ENCODE measurements at places on chromosomes 3 and 15. TPM values are rescaled to one million over a fixed set of nuclear protein-coding genes. Genes with fewer than 3 reads are reported as not detected.

Gene FSIP1
- total RNA-seq, result 0.27 TPM

Gene CPLX3
- total RNA-seq, result 0.29 TPM

Gene SAXO2
- total RNA-seq, result 1.9 TPM

Gene RNF7
- 108 TPM for total RNA-seq

Gene HIGD2B
- total RNA-seq, result not detected

Gene GABRR3
- not detected for total RNA-seq

Gene SLC27A2
- 14.0 TPM for total RNA-seq

Gene RTP1
- not detected for total RNA-seq

Gene CPOX
- total RNA-seq, result 16.8 TPM

Gene SH2D7
- total RNA-seq, result not detected

GRCh38 chr3:50515565-50516439 is 12.4 kb upstream of the CACNA2D2 start:
- DNase-seq, result no peak

DNA sequence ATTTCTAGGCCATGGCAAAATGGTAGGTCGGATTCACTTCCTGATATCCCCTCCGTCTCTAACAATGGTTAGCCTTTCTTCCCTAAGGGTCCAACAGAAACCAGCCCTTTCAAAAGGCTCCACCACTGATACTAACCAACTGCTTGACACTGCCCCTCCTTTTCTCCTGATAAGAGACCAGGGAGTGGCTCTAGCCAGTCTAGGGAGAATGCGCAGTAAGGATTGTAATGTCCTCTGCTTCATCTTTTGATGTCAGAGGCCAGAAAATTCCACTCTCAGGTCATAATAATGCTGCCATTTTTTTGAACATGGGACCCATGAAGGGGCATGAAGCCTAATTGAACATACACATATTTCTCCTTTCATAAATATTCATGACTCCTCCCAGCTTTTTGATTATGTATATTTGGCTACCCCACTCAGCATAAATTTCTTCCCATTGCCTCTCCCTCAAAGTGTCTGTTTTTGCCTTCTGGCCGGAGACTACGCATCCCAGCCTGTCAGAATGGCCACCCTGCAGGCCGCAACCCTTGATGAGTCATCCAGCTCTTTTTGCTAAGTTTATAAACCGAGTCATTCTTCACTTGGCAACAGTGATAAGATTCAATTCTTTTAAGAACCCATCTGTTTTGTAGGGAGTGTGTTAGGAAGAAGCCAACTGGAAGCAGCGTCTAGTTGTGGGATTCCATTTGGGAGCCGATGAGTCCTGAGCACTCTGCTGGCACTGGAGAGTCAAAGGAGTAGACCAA is 189.0 kb upstream of the MCTP2 start:
- no peak for DNase-seq

DNA sequence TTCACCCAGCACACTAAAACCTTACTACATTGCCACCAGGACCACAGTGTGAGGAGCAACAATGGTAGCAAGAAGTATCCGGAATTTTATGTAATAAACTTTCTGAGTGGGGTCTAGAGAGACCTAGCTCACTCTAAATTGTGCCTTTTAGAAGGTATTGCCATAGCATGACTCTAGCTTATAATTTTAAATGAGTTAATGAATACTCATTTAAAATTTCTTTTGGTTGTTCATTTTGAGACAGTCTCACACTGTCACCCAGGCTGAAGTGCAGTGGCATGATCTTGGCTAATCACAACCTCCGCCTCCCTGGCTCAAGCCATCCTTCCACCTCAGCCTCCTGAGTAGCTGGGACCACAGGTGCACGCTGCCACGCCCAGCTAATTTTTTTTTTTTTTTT is 26.2 kb downstream of the EDC3 start:
- no peak for DNase-seq

GRCh38 chr3:26596335-26596734 is 26.2 kb upstream of the LRRC3B start:
- no peak for DNase-seq

DNA sequence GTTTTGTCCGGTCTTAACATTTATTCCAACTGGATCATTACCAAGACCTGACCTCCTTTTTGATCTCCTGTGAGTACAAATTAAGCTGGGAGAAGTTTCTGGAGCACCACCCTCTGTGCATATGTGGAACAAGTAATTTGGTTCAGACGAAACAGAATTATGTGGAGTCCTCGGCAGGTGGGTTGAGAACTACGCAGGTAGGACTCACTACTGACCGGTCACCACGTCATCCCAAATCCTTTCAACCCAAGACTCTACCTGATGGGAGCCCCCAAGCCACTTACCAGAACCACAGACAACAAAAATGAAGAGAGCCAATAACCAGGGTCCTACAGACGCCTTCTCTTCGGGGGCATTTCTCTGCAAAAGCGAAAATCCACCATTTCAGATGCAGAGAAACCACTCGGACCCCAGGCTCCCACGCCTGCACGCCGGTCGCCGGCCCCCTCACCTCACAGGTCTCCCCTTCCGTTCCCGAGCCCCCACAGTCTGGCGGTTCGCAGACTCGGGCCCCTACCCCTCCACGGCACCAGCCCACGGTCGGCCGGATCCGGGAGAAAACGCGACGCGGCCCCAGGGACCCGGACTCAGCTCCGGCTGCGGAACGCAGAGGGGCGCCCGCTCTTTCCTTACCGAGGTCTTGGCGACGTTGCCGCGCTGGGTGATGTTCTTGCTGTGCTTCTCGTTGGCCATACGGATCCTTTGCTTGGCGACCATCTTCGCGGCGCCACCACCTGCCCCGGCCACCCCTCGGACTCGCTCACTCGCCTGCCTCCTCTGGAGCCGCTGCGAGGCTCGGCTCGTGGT is 674 bp downstream of the SERP1 start:
- peak; percentile 34 for DNase-seq

DNA sequence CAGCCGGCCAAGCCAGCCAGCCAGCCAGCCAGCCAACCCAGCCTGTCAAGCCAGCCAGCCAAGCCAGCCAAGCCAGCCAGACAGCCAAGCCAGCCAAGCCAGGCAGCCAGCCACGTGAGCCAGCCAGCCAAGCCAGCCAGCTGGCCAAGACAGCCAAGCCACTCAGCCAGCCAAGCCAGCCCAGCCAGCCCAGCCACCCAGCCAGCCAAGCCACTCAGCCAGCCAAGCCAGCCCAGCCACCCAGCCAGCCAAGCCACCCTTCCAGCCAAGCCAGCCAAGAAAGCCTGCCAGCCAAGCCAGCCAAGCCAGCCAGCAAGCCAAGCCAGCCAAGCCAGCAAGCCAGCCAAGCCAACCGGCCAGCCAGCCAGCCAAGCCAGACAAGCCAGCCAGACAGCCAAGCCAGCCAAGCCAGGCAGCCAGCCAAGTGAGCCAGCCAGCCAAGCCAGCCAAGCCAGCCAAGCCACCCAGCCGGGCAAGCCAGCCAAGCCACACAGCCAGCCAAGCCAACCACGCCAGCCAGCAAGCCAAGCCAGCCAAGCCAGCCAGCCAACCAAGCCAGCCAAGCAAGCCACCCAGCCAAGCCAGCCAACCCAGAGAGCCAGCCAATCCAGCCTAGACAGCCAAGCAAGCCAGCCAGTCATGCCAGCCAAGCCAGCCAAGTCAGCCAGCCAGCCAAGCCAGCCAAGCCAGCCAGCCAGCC is 199.5 kb downstream of the GOLGA6L6 start:
- no peak for DNase-seq

DNA sequence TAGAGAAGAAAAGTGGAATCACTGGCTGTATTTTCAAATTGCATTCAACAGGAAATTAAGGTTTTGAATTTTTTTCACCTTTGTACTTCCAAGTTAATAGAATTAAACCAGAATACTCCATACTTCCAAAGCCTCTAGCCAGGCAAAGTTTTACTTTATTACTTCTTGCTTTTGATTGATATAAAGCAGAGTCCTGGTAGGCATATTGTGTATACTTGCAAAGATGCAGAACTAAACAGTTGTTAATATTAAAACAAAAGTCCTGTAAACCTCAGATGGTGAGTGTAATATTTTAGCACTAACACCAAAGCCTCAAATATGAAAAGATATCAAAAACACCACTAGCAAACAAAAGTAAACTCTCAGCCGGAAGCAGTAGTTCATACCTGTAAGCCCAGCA is 107.2 kb upstream of the C2CD4B start:
- DNase-seq, result no peak

GRCh38 chr15:63211549-63211948 is 22.1 kb downstream of the RAB8B start:
- DNase-seq, result no peak

- DNase-seq, result no peak
Observed at GRCh38 chr15:55407498-55408011, 604 bp downstream of the CCPG1 start.

DNA sequence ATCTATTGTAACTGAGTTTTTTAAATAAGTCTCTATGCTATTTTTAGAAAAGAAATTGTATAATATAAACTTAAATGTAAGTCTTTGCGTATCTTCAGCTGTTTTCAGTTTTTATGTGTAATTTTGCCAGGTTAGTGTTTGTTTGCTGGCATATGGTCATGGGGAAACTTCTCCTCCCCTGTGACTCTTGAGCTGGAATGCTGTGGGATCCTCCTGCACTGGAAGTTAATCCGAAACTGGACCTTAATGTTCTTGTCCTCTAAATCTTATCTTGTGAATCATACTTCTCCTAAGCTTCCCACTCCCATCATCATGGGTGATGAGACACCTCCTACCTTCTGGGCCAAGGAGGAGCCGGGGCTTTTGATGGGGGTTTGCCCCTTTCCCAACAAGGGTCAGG is 52.4 kb upstream of the CHST2 start:
- DNase-seq, result no peak

- DNase-seq, result no peak
Observed at GRCh38 chr3:61571516-61572336, 10.4 kb downstream of the PTPRG start.

DNA sequence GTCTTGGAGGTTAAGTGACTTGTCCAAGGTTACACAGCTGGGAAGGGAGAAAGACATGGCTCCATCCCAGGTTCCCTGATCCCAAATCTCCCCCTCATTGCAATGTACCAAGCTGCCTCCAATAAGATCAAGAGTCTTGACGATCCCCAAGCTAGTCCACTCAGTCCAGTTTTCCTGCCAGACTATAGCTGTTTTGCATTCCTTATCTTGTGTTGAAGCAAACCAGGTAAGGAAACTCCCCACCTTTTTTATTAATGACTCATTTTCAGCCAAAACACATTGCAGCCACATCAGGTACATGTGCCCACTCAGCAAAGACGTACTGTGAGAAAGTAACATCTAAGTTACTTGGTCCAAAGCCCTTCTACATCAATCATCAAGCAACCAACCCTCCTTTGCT is 41.9 kb downstream of the LIPC start:
- peak; percentile 67 for DNase-seq

GRCh38 chr15:68310804-68311463 is 33.4 kb downstream of the FEM1B start:
- DNase-seq, result no peak

- DNase-seq, result peak; percentile 58
Observed at GRCh38 chr15:88664151-88664778, 25.4 kb downstream of the ISG20 start.

- DNase-seq, result no peak
Observed at GRCh38 chr3:1007866-1008265, 85.0 kb upstream of the CNTN6 start.

DNA sequence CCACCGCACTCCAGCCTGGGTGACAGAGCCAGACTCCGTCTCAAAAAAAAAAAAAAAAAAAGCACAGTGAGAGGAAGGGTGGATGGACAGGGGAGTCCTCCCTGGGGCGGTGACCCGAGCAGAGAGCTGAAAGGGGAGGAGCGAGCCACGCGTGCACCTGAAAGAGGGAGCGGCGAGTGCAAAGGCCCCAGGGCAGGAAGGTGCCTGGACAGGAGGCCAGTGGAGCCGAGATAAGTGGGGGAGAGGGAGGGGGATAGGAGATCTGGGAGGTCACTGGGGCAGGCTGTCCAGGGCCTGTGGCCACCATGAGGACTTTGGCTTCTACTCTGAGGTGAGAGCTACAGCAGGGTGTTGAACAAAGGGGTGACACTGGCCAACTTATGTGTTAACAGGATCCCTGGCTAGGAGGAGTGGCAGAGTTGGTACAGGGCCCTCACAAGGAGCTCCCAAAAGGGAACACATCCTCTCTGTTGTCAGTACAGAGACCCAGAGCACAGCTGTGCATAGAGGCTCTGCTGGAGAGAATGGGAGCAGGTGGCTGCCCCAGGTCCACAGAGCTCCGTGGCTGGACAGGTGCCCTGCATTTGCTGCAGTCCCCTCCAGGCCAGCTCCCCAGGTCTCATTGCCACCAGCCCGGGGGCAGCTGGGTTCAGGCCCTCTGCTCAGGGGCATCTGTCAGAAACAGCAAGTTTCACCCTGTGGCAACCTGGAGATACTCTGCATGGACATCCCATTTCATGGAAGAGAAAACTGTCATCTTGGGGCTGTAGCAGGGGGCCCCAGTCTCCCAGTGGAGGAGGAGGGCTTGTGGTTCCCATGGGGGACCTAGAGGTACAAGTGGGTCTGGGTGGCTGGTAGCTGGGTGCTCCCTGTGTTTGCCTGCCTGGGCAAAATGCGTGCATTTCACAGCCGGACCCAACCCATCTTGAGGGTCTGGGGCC is 28.5 kb downstream of the FBLN2 start:
- no peak for DNase-seq

- no peak for DNase-seq
Observed at GRCh38 chr3:136464502-136464901, 214.4 kb downstream of the PCCB start.

- DNase-seq, result no peak
Observed at GRCh38 chr15:101100593-101101442, 151.0 kb downstream of the CHSY1 start.

GRCh38 chr3:156808025-156808424 is 18.1 kb upstream of the LEKR1 start:
- no peak for DNase-seq

DNA sequence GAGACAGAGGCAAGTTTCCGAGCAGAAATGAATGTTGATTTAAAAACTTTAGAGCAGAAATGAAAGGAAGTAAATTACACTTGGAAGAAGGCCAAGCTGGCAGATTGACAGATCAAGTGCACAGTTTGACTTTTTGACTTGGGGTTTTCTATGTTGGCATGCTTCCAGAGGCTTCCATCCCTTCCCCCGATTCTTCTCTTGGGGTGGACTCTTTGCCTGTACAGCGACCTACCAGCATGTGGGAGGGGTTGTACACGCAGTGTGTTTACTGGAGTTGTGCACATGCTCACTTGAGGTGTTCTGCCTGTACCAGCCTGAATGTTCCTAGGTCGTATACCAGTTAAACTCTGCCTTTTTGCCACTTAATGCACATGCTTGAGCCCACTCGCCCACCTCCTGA is 701.5 kb upstream of the GBE1 start:
- DNase-seq, result peak; percentile 10

DNA sequence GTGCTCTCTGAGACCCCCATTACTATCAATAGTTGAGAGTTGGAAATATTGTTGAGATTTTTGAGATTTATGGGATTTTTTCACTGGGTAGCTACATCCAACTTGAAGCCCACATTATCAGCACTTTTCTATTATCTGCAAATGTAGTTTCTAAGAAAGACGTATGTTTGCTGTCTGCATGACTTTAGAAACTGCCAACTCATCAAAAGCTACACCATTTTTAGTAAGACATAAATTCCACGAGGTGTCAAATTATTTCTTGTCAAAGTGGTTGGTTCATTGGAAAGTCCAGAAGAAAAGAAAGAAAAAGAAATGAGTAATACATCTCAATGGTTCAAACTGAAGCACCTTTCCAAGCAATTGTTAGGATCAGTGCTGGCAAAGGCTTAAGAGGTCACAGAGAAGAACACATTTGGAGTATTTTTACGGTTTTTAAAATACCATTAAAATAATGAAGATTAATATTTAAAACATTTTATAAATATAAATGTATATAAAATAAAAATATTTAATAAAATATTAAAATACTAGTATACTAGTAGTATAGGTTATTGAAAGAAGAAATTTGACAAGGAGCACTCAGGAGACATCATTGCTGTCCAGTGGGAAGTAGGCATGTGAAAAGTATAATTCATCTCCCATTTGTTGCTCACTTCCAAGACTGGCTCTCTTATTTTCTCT is 463.5 kb downstream of the TAFA4 start:
- DNase-seq, result no peak
